Stimulated activated CD4-positive, alpha-beta T cell treated with anti-CD3 and anti-CD28 coated beads, Interleukin-15, amount 100 ng/mL, for 1 hour (primary cell): ENCODE measurements at places on chromosomes 16 and 17.
A peak's percentile ranks its signal among the peaks of the same experiment; 100 is the strongest.

- DNase-seq: no peak
These were observed 18.8 kb downstream of the POLR2A start for GRCh38 chr17:7502987-7503386.

DNA sequence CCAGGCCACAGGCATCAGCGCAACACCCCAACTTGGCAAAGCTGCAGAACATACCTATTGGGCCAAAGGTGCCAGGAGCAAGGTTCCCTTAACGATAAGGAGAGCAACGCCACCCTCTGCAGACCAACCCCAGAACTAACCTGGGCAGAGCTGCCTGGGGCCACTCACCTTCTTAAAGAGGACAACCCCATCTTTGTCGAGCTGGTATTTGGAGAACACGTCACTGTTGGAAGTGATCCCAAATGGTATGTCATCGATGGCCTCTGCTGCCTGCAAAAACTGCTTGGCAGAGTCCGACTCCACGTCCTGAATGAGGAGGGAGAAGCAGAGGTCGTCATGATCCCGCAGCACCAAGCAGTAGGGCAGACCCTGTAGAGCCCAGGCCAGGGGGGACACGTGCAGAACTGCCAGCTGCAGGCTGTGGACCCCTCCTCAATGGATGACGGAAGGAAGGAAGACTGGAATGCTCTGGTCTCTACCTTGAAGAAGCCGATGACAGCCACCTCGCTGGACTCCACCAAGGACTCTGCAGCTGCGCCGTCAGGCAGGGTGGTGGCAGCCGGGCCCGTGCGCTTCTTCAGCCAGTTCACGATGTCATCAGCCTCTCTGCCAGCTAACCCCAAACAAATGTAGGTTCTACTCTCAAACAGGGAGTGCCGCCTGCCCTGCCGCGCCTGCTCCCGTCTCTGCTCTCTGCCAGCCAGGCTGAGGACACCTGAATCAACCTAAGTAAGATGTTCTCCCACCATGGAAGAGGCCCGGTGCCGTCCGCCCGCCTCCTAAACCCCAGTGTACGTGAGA lies 5.2 kb downstream of the P4HB start:
- DNase-seq: no peak

DNA sequence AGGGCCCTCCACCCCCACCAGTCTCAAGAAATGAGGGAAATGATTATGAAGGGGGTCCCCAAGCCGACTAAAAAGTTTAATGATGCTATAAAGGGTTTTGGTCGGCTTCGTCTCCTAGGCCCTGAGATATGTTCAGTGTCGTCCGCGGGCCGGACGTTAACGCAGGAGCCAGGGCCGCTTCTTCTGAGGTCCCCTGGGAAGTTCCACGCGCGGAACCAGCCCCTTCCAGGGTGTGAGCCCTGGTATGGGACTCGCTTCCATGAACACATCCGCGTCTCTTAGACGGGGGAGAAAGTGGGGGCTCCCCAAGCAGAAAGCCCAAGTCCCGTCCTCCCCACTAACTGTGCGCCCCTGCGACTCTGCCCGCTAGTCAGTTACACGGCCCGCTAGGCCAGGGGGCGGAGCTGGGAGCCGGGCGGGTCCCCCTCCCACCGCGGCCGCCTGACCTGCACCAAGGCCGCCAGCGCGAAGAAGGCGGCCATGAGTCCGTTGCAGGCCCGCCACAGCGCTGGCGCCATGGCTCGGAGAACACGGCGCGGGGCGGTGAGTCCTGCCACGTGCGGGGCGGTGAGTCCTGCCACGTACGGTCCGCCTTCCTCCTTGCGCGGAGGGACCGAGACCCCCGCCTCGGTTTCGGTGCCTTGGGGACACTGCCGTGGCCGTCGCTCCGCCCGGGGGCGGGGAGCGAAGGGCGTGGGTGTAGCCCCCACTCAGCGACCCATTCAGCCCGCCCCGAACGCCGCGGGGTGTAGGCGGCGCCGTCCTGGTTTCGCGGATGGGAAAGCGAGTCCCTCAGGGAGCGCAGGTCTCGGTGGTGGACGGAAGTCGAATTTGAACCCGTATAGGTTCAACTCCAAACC lies at the start of gene TMEM220:
Gene TMEM220 (minus strand): TSS at position 690 of the 860 bp plus-strand sequence. CDS start 172 bp downstream, at position 518.
- peak; percentile 34 for DNase-seq

GRCh38 chr17:40938981-40939380 lies 1.5 kb upstream of the KRT23 start:
- DNase-seq: no peak

- no peak for DNase-seq
These were observed 496.0 kb downstream of the CDH8 start for GRCh38 chr16:61540216-61540615.

DNA sequence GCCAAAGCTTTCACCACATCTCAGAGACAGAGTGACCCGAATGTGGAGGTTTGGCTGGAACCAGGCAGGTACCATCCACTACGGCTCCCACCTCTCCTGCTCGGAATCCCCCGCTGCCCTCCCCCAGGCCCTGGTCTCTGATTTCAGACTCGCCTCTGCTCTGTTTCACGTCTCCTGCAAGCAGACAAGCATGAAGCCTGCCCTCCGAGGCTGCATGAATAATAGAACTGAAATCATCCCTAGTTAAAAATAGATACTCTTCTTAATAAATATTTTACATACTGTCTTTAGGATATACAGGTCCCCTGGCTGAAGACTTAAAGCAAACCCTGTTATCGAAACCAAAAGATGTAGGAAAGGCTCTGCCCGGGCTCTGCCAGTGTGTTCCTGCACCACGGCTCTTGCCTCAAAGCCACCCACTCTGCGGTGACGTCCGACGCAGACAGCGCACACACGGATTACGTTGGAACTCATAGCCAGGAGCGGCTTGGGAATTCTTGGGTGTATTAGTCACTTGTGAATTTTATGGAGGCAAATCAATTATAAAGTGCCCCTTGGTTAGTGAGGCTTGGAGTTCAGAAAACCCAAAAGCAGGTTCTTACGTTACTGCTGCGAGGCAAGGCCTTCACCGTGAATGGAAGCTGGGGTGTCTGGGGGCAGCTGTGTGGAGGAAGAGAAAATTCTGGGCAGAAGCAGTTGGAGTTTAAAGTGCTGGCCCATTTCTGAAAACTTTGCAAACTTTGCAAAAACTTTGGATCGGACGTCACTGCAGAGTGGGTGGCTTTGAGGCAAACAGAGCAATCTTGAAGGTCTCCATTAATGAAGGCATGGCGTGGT lies 25.6 kb upstream of the NPTX1 start:
- DNase-seq: no peak

GRCh38 chr17:41127371-41127770 lies 3.4 kb upstream of the KRTAP4-12 start:
- no peak for DNase-seq

- no peak for DNase-seq
These were observed 27.6 kb downstream of the SLC38A10 start for GRCh38 chr17:81267390-81268067.

GRCh38 chr16:15493466-15494180 lies 59.2 kb downstream of the BMERB1 start:
- DNase-seq: no peak

- no peak for DNase-seq
These were observed 56.1 kb downstream of the ARSG start for GRCh38 chr17:68347380-68347779.

- DNase-seq: no peak
These were observed 61.3 kb downstream of the NKD1 start for GRCh38 chr16:50609471-50609870.

GRCh38 chr16:21654881-21655280 lies 2.5 kb upstream of the IGSF6 start:
- DNase-seq: no peak

- DNase-seq: no peak
These were observed 5.0 kb upstream of the CMTM4 start for GRCh38 chr16:66701516-66701915.

DNA sequence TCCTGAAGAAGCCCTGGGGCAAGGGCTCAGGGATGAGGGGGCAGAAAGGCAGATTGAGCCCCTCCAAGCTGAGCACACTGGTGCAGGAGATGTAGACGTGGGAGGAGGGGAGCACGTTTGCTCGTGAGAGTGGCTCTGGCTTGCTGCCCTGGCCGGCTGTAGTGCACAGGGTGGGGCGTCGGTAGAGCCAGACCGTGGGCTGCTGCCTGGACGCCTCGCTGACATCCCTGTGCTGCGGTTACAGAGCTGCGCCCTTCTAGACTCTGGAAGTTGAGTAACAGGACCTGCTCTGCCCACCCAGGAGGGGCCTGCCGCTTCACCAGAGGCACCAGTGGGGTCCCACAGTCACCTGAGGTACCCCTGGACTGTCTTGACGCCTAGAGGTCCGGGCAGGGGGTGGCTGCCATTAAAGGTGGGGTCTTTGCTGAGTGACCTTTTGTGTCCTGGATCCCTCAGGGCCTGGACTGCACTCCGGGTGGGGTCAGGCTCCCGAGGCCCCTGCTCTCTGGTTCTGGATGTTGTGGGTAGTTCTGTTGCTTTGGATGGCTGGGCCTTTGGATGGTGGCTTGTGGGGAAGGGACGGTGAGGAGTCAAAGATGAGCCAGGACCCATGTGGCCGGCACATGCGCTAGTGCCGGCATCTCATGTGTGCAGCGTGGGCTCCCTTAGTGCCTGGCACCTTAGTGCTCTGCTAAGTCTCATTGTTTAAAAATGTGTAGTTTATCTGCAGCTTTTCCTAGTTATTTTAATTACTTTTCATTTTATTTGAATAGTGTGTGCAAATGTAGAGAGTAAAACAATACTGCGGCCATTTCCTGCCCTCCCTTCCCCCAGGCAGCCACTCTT lies 41.7 kb downstream of the PGS1 start:
- DNase-seq: no peak

DNA sequence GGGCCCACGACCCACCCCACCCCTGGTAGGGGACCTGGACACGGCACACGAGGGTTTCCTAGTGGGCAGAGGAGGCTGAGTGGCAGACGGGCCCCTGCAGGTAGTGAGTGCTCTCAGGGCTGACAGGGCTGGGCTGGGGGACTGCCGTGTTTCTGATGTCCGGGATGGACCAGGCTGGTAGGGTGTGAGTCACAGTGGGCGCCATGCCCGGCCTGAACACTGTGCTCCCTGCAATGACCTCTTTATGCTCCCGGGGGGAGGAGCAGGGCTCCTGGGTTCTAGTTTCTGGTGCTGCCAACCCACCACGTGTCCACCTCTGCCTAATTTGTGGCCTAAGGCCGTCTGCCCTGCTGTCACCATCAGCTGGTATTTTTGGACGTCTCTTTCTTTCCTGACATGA lies 26.3 kb downstream of the ARHGAP23 start:
- no peak for DNase-seq

GRCh38 chr16:85711982-85712587 lies 23.3 kb upstream of the GINS2 start:
- no peak for DNase-seq

- DNase-seq: no peak
These were observed 5.1 kb downstream of the NBR1 start for GRCh38 chr17:43176119-43176570.

DNA sequence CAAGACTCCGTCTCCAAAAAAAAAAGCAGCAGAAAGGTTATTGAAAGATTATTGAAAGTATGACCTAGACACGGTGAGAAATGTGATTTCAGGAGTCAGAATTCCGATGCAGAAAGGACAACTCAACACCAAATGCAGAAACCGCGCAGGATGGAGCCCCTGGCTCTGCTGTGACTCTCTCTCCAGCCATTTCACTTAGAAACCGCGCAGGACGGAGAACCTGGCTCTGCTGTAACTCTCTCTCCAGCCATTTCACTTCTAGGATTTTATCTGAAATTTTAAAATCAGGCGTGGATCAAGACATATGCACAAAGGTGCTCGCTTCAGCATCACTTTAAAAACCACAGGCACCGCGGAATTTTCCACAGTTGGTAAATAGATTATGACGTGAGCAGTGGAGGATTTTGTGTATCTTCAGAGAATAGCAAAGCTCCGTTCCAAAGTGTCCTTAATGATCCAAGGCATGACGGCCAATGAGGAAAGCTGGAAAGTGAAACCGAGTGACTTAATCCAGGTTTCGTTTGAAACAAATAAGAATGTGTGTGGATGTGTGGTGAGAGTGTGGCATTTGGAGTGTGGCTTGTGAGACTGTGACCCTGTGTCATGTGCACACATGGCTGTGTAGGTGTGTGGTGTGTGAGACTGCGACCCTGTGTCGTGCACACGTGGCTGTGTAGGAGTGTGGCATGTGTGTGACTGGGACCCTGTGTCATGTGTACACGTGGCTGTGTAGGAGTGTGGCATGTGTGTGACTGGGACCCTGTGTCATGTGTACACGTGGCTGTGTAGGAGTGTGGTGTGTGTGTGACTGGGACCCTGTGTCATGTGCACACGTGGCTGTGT lies 9.5 kb downstream of the UTS2R start:
- no peak for DNase-seq

- DNase-seq: peak; percentile 75
These were observed 6.4 kb downstream of the THRA start for GRCh38 chr17:40068917-40069750.

DNA sequence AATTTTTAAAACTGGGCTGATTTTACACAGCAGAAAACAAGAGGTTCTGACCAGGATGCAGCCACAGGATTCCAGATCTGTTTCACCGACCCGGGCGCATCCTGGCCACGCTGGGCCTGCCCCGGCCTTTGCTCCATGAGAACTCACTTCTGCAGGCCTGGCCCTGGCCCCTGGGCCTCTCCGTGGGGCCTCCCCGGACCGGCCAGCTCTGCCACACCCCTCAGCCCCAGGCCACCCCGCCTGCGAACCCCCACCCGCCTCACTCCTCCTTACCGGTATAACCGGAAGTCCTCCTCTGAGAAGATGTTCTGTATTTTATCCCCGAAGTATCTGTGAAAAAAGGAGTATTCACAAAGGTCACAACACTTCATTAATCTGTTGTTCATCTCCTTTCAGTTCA lies 13.1 kb upstream of the HEXD start:
- no peak for DNase-seq

DNA sequence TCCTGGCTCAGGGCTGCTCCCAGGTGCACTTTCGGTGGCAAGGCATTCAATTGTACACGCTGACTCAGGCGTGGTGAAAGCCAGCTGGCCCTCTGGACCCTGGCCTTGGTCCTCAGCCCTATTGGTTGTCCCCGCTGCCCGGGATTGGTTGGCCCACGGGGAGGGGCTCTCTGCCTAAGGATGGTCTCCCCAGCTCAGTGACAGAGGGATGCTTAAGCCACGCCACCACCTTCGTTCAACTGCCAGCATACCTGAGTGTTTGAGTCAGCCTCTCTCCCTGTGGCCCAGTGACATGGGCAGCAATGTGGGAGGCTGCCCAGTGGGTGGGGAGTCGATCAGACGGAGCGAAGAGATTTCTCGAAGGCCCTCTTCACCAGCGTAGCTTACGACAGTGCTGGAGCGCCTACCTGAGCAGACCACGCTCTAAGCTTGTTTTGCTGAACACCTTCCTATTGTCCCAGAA lies 30.3 kb downstream of the IRF8 start:
- DNase-seq: no peak

DNA sequence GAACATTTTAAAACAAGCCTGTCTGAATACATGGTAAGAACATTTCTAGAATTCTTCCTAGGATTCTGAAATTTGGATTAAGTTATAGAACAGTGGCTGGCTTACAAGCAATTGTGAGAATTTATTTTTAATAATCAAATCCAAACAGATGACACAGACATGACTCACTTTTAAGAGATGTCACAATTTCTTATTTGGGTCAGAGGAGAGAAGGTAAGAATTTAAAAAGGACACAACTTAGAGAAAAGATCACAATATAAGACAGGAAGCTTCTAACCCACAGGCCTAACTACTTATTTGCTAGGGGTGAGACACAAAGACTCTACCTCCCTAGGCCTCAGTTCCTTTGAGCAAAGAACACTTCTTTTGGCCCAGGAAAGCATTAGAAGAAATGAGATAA lies 32.7 kb downstream of the ZZEF1 start:
- DNase-seq: no peak

GRCh38 chr16:55661941-55662643 lies 6.3 kb downstream of the SLC6A2 start:
- DNase-seq: no peak

GRCh38 chr17:74565126-74565525 lies 2.2 kb downstream of the CD300H start:
- DNase-seq: no peak
